ENCODE measurements at places on chromosomes 2 and 18.

GRCh38 chr2:95077861-95078603 lies 43.6 kb downstream of the MRPS5 start:
- DNase-seq = no peak

DNA sequence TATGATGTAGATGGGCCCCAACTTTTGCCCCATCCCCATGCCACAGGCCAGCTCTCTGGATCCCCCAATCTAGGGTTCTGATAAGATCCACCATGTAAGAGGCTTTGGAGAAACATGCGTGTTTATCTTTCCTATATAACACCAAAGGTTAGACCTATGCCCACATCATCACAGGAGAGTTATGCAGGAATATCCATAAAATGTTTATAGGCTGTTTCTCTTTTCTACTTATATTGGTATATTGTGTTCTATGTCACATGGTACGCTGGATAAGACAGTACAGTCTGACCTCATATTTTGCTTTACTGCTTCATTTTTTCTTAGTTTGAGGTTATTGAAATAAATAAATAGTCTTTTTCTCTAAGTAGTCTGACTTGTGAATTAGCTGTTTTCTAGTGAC lies 1013.9 kb upstream of the GYPC start:
- no peak for DNase-seq

DNA sequence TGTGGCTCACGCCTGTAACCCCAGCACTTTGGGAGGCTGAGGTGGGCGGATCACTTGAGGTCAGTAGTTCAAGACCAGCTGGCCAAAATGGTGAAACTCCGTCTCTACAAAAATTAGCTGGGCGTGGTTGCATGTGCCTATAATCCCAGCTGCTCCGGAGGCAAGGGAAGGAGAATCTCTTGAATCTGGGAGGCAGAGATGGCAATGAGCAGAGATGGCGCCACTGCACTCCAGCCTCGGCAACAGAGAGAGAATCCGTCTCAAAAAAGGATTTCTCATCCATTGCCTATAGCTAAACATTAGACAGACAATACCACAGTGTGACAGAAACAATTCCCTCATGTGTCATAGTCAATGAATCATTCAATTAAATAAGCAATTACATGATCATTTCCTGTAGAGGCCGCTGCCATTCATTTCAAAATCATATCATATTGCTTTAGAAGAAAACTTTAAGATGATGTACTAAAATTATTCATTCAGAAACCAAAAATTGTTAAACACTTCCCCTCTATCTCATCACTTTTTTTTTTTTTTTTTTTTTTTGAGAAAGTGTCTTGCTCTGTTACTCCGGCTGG lies 69.5 kb upstream of the TGIF1 start:
- DNase-seq = no peak

- peak; percentile 67 for DNase-seq
Measured at GRCh38 chr2:223970343-223971128, 13.3 kb downstream of the MRPL44 start.

All from GM12865 (cell line).